ENCODE measurements at places on chromosomes 16 and 17.
A peak's percentile ranks its signal among the peaks of the same experiment; 100 is the strongest.

DNA sequence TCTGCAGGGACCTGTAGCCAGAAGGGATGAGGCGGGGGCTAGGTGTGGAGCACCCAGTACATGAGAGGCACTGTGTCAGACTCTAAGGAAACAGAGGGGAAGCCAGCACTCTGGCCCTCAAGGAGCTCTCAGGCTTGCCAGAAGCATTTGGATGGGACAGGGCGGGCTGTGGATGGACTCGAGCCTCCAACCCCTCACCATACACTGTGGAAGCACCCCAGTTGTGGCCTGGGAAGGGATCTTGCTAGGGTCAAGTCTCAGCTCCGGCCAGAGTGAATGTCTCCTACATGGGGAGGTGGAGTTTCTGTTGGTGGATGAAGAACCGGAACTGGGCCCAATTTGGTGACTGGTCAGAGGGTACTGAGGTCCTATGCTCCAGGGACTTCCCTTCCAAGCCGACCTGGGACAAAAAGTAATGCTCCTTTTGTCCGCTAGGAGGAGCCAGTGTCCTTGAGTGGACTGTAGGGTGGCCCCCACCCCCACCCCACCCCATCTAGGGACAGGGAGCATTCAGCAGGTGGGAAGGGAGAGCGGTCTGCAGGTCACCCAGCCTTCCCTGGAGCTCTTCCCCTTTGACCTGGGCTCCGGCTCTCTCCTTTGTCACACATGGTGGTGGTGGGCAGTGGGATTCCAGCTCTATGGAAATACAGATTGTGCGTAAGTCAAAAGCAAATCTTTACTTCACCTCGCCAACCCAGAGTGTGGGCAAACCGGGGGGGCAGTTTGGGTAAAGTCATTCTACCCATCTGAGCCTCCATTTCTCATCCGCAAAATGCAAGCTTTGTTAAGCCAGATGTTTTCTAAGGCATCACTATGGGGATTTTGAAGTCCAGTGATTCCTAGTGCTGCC lies 20.4 kb upstream of the PHB1 start:
- peak; percentile 43 for DNase-seq

DNA sequence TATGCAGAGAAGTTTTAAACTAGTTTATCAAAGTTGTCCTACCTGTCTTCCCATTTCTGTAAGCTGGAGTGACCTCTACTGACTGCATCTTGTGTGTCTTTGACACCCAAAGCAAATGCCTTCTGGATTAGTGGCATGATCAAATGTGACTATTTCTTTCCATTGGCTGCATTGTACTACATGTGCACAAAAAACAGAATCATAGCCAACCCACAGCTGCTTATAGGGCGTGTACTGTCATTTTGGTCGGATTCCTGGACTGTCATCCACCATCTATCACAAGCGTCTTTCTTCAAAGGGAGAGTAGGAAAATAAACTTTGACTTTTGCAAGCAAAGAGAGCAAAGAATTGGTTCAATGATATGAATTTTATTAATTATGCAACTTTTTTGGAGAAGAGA lies 310.6 kb downstream of the MAP2K6 start:
- no peak for DNase-seq

DNA sequence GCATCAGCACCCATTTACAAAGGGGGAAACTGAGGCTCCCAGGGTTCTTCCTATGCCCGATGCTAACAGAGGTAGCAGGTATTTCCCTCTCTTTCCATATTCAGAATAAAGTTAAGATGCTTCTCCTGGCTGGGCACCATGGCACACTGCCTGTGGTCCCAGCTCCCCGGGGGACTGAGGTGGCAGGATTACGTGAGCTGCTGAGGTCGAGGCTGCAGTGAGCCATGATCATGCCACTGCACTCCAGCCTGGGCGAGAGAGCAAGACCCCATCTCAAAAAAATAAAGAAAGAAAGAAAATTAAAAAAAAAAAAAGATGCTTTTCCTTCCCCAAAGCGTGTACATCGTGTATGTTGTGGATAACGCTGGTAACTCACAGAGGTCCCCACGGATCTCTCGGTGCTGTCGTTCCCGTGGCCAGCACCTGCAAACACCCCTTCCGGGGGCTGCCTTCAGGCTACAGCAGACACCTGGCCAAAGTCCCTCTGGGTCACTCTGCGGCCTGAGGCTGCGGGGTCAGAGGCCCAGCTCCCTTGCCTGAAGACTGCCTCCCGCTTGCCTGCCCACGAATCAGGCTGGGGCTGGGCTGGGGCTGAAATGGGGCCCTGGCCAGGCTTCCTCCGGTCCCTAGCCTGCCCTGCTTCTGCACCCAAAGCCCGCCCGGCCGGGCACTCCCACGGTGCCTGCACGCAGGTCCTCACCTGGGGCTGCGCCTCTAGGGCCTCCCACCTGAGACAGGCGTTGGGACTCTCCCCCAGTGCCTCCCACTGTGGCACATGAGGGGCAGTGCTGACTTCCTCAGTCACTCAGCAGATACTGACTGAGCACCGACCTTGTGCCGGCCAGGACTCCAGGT lies 63.1 kb downstream of the ZDHHC7 start:
- DNase-seq = no peak

GRCh38 chr16:30715750-30716445 lies 16.9 kb downstream of the SRCAP start:
- peak; percentile 9 for DNase-seq

- peak; percentile 49 for DNase-seq
Measured at GRCh38 chr16:87956365-87957231, 5.4 kb downstream of the BANP start.

DNA sequence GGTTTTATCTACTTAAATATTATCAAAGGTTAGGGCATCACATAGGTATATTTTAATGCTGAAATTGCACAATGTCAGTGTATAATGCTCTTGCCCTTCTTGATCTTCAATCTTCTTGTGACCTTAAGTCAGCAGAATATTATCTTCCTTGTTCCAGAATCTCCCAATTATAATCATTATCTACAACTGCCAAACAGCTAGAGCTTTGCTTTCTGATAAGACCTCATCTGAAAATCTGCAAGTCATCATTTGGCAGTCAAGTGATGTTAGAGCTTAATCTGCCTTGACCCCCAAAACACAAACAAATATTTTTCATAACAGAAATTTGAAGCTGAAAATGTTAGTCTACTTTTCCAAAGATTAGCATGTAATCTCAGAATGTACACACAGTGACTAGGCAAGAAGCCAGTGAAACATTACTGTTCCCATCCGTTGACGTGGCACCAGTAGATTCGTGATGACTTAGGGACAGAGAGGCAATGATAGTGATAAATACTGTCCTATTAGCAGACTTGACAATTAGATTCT lies 19.8 kb downstream of the REXO5 start:
- DNase-seq = no peak

DNA sequence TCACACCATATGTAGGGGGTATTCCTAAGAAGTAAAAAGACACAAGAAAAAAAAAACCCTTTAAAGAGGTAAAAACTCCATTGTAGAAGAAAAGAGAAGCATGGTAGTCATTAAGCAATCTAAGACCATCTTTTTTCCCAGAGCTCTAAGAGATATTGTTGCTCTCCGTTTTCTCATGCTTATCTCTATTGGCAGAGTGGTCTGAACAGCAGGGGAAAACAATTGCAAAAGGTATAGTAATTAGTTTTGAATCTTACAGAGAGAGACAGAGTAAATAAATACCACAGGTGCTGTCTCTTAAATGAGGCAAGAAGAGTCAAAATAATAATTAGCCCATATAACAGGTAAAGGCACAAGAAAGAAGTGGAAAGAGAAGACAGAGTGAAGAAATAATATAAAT lies 821.4 kb upstream of the CA10 start:
- no peak for DNase-seq

DNA sequence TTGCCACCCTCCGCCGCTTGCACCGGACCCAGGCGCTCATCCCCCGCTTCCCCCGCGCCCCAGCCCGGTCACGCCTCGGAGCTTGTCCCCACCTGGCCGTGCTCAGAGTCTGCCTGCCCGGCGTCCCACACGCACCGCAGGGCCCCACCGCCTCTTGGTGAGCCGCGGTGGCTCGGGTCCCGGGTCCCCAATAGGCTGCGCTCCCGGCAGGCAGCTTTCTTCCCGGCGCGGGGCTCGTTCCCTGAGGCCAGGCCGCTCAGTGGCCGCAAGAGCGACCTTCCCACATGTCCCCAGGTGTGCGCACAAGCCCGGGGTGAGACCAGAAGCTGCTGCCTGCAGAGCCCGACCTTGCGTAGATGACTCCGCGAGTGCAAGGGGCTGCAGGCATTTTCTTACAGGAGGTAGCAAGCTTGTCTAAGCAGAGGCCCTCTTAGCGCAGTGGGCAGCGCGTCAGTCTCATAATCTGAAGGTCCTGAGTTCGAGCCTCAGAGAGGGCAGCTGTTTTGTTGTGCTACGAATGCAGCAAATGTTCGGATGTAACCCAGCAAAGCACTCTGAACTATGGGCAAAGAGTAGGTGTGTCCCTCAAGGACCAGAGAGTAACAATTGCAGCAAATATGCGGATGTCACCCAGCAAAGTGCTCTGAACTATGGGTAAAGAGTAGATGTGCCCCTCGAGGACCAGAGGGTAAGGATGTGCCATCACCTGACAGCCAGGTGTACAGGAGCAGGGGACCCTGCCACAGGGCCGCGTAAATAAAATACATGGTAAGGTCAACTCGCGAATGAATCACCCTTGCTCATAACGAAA lies 15.6 kb downstream of the TLE7 start:
- DNase-seq = peak; percentile 75

- DNase-seq = no peak
Measured at GRCh38 chr17:79779661-79780365, 1.9 kb downstream of the CBX2 start.

GRCh38 chr17:37774504-37774903 lies 29.6 kb upstream of the HNF1B start:
- DNase-seq = no peak

DNA sequence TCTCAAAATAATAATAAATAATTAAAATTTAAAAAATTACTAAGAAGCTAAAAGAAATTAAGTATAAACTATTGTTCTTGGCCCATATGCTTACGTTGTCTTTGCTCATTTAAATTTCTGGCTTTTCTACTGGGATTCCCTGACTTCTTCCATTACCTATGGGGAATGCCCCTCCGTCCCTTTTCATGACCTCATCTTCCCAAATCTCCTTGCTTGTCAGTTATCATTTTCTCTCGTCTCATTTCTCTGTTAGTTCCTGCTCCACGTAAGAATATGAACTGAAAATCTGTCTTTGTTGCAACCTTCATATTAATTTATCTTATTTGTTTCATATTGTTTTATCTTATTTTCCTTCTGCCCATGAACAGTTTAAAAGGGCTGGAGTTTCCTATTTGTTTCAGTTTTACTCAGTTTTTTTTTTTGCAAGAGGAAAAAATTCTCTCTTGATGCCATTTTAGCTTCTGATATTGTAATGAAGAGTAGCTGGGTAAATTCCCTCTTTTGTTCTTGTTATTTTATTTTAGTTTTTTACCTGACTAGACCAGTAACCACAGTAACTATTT lies 2.5 kb upstream of the DNAJA2 start:
- DNase-seq = no peak

GRCh38 chr17:79065105-79065670 lies 9.4 kb upstream of the ENGASE start:
- DNase-seq = peak; percentile 22

- DNase-seq = no peak
Measured at GRCh38 chr17:73757420-73757819, 113.2 kb upstream of the SDK2 start.

DNA sequence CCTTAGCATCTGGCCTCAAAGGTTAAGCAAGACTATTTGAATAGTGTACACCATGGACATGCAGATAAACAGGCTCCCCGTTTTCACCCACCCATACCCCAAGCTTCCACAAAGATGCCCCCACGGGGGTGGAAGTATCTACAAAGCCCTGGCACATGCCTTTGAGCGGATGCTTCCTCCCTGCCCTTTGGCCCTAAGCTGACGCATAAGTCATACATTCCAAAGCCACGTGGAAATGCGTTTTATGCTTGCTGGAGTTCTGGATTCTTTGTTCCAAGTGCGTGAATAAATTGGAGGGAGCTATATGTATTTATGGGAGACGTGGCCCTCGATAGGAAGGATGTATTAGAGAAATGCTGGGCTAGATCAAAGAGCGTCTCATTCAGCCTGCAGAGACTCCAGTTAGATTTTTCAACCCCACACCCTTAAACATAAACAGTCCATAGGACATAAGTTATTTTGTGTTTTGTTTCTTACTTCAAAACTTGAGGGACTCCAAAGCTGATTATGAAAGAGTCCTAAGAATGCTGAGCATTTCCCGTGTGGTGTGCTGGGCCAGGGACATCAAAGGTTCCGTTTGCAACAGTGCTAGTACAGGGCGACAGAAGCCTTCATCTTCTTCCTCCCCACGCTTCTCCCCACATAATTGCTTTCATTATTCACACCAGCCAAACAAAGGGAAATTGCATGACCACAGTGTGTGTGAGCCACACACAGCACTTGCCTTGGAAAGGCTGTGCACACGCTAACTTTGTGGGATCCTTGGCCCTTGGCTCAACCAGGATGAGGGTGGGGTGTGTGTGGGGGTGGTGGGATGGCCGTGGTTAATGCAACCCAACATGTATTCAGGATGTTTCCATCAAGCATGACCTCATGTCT lies 73.6 kb downstream of the WIPI1 start:
- peak; percentile 96 for DNase-seq

- DNase-seq = no peak
Measured at GRCh38 chr16:12752159-12752558, 51.5 kb downstream of the CPPED1 start.

GRCh38 chr17:29246628-29247027 lies at the start of gene CRYBA1:
CRYBA1 (plus strand) TSS chr17:29246859; CDS start chr17:29246864, 5 bp downstream.
- DNase-seq = no peak

DNA sequence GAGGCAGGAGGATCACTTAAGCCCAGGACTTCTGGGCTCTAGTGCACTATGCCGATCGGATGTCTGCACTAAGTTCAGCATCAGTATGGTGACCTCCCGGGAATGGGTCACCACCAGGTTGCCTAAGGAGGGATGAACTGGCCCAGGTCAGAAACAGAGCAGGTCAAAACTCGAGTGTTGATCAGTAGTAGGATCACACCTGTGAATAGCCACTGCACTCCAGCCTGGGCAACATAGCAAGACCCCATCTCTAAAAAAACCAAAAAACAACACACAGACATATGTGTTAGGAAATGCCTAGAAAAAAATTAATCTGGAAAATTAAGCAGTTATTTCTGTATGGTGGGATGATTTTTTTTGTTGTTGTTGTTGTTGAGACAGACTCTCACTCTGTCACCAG lies 127.0 kb downstream of the RAB11FIP4 start:
- DNase-seq = no peak

GRCh38 chr16:89094252-89094879 lies 714 bp downstream of the ACSF3 start:
- no peak for DNase-seq

DNA sequence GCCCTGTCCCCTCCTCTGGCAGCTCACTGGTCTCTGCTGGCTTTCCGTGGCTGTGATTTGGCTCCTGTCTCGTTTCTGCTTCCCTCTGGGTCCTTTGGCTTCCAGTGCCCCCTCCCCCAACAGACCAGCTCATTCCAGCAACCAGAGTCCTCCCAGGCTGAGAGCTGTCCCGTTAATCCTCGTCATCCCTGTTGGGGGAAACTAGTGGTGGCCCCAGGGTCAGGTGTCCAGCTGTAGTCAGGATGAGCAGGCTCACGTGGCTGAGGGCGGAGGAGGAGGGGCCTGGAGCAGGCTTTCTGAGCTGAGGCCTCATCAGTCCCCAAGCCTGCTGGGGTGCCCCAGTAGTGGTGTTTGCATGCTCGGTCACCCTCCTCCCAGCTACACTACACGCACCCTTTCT lies 10.7 kb upstream of the CBX4 start:
- DNase-seq = no peak

GRCh38 chr17:67680445-67681224 lies 37.1 kb upstream of the NOL11 start:
- DNase-seq = no peak
